ENCODE measurements at places on chromosomes 1 and 21.

DNA sequence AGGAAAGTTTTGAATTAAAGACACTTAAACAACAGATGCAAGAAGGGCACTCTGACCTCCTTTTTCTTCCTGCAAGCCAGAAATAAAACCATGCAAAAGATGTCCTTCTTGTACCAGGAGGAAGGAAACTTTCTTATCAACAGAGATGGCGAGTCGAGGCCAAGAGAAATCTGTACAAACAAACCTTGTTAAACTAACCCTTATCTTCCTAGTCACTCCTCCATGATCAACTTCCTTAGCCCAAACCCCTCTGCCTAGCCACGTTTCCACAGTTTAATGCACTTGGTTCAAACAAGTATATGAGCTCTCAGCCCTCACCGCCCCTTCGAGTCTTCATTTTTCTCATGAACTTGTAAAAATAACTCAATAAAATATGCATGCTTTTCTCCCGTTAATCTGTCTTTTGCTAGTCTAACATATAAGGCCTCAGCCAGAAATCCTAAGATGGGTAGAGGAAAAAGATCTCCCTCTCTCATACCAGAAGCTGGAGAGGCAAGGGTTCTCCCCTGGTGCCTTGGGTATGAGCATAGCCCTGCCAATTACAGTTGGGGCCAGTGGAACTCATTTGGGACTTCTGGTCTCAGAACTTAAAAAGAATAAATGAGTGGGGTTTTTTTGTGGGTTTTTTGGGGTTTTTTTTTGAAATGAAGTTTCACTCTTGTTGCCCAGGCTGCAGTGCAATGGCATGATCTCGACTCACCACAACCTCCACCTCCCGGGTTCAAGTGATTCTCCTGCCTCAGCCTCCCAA is 141.7 kb upstream of the SOD1 start:
- H3K4me3 ChIP-seq, result no peak overlapping the region
- H3K36me3 ChIP-seq, result no peaks in the 10 kb centered on the region
- H3K4me1 ChIP-seq, result no peaks in the 10 kb centered on the region
- no peak for DNase-seq

- no peak overlapping the region for H3K4me3 ChIP-seq
- no peaks in the 10 kb centered on the region for H3K27me3 ChIP-seq
- no peaks in the 10 kb centered on the region for H3K4me1 ChIP-seq
- DNase-seq, result no peak
These were observed 1168.5 kb upstream of the ADGRL2 start for GRCh38 chr1:80632284-80632683.

DNA sequence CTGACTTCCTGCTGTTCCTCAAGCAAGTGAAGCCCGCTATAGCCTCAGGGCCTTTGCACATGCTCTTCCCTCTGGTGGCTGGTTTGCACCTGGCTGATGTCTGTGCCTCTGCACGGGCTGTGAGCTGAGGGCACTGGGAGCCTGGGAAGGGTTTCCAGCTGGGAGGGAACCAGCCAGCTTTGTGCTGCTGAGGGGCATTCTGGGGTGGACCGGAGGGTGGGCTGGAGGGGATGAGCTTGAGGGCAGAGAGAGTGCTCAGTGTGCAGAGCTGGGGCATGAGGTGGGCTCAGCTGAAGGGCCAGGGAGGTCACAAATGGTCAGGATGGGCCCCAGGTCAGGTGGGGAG is 305.7 kb downstream of the MATN1 start:
- no peak overlapping the region for H3K27ac ChIP-seq
- H3K36me3 ChIP-seq, result no peaks in the 10 kb centered on the region
- H3K27me3 ChIP-seq, result no peaks in the 10 kb centered on the region
- no peak overlapping the region for H3K4me3 ChIP-seq
- no peak for DNase-seq
- no peaks in the 10 kb centered on the region for H3K4me1 ChIP-seq

DNA sequence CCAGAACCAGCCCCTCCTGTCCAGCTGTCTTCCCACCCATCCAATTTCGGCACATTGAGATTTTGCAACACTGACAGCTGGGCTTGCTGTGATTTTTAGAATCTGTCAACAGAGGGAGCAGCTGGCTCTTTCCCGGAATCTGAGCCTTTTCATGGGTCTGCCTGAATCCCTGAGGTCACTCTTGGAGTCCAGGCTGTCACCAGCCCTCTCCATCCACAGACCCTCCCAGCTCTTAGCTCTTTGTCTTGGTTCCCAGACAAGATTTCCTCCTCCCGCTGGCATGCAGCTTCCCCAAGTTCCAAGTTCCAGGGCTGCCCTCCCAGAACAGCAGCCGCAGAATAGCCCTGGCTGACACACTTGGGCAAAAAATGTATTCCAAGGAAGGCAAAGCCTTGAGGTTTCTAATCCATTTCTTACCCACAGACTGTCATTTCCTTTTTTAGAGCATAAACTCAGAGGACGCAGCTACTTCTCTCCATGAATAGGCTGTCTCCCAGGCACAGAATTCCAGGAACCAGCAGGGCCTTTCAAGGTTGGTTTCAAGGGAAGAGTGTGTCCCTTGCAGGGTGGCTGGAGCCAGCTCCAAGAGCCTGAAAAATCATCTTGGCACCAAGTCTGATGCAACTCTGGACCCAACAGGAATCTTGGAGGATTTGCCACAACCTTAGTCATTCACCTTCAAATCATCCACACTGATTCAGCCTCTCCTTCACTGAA is 7.1 kb upstream of the TMEM61 start:
- no peak overlapping the region for H3K4me3 ChIP-seq
- H3K4me1 ChIP-seq, result peaks cover 2% of the 10 kb centered on the region
- H3K27ac ChIP-seq, result no peak overlapping the region
- no peaks in the 10 kb centered on the region for H3K27me3 ChIP-seq
- H3K36me3 ChIP-seq, result no peaks in the 10 kb centered on the region

DNA sequence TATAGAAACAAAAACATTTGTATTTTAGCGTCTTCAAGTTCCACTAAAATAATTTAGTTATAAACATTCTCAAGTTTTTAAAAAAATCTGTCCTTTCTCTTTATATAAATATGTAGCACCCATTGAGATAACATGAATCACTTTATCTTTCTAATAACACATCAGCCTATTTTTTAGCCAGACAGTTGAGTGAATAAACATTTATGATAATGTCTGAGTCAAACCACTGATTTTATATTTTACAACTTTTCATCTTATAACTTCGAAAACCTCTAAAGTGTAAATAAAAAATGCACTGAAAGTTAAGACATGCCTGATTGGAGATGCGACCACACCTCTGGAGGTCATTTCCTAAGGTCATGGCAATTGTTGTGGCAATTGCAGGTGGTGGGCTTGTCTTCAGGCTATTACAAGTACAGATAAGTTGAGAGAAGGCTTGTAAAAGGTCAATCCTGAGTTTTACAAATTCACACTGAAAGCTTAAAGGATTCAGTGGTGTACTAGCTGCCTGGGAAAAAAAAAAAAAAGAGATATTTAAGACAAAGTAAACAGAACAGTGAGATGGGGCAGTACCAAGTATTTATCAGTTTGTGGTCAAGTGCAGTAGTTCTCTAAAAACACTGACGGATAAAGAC is 67.0 kb downstream of the INTS7 start:
- H3K27ac ChIP-seq, result no peak overlapping the region
- DNase-seq, result no peak
- no peaks in the 10 kb centered on the region for H3K27me3 ChIP-seq
- H3K4me3 ChIP-seq, result no peak overlapping the region
- H3K4me1 ChIP-seq, result no peaks in the 10 kb centered on the region
- no peaks in the 10 kb centered on the region for H3K36me3 ChIP-seq

- DNase-seq, result no peak
- no peaks in the 10 kb centered on the region for H3K36me3 ChIP-seq
- no peak overlapping the region for H3K4me3 ChIP-seq
- H3K27ac ChIP-seq, result no peak overlapping the region
- no peaks in the 10 kb centered on the region for H3K4me1 ChIP-seq
These were observed 240.6 kb downstream of the BRINP2 start for GRCh38 chr1:177411381-177411780.

DNA sequence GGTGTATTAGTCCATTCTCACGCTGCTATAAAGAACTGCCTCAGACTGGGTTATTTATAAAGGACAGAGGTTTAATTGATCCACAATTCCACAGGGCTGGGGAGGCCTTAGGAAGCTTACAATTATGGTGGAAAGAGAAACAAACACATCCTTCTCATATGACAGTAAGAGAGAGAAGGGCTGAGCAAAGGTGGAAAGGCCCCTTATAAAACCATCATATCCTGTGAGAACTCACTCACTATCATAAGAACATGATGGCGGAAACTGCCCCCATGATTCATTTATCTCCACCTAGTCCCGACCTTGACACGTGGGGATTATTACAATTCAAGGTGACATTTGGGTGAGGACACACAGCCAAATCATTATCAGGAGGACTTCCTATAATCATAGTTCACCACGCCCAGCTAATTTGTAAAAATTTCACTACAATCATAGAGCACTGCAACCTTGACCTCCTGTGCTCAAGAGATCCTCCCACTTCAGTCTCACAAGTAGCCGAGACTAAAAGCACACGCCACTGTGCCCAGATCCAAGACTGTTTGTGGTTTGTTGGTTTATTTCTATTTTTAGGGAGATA is 164.9 kb downstream of the RERE start:
- no peaks in the 10 kb centered on the region for H3K4me1 ChIP-seq
- DNase-seq, result no peak
- no peak overlapping the region for H3K27ac ChIP-seq
- no peak overlapping the region for H3K4me3 ChIP-seq
